ENCODE measurements at places on chromosomes 1 and 21.

- no peak for DNase-seq
Observed at GRCh38 chr1:57550092-57550491, 126.2 kb upstream of the DAB1 start.

GRCh38 chr1:1615256-1616044 lies at the start of gene MIB2:
MIB2 (plus strand) TSS chr1:1615500; CDS start chr1:1623453, 7,953 bp downstream.
- DNase-seq: peak; percentile 96

GRCh38 chr21:36155603-36156338 lies 853 bp upstream of the DOP1B start:
- no peak for DNase-seq

DNA sequence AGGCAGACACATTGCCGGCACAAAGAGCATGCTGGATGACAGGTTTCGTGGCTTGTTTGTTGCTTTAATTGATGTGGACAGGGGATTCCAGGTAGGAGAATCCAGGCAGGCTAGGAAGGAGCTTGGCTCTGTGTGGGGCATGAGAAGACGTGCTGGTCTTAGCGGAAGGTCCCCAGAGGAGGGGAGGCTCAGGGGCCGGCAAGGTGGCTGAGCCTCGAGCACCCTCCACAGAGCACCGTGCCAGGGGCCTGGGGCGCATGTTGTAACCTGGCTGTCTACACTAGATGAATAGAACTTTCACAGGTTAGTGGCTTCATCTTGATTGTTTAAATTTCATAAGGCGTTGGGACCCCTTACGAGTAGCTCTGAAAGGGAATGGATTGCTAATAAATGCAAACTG lies 223.1 kb downstream of the CAMTA1 start:
- no peak for DNase-seq

GRCh38 chr1:29966526-29967045 lies 730.3 kb downstream of the PTPRU start:
- no peak for DNase-seq

- no peak for DNase-seq
Observed at GRCh38 chr21:32001390-32001789, 128.6 kb downstream of the HUNK start.

DNA sequence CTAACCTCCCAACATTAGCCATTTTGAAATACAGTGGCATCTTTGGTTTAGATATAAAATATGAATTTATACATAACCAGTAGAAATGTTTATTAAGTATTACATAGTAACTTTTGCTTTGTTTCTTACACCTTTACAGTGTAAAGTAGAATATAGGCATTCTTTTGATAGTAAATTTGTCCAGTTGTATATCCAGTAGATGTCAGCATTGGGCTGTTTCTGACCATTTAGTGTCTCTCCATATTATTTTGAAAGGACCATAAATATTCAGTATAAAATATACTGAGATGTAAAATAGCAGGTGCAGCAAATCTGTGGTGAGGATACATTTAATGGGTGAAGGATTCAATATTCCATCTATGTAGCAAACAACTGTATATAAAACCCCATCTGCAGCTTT lies 115.8 kb upstream of the ZRANB2 start:
- DNase-seq: no peak

- DNase-seq: no peak
Observed at GRCh38 chr1:5637171-5637570, 355.1 kb downstream of the NPHP4 start.

DNA sequence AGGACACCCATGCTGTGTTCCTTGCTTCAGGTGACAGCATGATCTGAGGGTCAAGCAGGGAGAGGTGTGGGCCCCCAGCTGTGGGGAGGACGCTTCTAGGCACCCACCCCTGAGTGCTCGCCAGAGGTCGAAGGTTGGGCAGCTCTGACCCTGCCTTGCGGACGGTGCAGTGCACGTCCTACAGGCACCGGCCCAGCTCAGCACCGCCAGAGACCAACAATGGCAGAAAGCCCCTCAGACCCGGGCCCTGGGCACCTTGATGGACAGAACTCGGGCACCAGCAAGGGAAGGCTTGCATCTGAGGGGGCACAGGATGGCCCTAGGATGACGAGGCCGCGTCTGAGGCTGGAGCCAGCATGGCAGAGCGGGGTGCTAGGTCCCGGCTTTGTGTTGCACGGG lies 24.7 kb downstream of the NADK start:
- no peak for DNase-seq

- DNase-seq: no peak
Observed at GRCh38 chr1:41486371-41487125, 2.1 kb upstream of the EDN2 start.

GRCh38 chr1:65813956-65814355 lies 21.3 kb downstream of the PDE4B start:
- DNase-seq: no peak

DNA sequence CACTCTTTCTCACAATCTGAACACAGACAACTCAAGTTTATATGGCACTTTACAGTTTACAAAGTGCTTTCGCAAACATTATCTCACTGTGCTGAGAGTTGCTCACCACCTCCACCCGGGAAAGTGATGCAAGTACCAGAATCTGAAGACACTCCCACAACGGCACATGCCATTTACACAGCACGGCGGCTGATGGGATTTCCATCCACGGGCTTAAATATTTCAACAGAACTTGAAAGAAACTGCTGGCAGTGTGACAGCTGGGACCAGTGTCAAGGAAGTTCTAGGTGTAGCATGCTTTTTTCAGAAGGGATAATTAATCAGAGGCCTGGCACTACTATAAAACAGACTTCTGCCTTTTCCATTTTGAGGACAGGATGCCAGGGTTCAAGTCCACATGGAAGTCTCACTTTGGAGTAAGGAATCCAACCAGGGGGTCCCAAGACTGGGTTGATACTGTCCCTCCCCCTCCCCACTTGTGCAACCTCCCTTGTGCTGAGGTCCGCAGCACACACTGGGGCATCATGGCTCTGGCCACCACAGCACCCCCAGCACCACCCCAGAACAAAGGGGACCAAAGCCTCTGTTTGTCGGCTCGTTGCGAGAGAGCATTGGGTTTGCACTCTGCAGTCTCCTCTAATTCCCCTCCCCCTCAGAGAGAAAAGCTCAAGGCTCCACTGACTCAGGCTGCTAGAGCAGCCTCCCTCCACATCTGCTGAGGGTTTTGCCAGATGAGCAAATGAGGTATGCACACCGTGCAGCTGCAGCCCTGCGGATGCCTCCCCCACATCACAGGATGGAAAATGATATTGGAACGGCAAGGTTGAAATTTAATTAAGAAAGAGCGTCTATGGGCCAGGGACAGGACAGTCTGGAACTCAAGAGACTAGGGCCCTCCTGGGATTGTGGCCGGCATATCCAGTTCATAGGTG lies 154.9 kb downstream of the TGFBR3 start:
- no peak for DNase-seq

- DNase-seq: no peak
Observed at GRCh38 chr1:41765152-41765551, 153.6 kb downstream of the HIVEP3 start.

DNA sequence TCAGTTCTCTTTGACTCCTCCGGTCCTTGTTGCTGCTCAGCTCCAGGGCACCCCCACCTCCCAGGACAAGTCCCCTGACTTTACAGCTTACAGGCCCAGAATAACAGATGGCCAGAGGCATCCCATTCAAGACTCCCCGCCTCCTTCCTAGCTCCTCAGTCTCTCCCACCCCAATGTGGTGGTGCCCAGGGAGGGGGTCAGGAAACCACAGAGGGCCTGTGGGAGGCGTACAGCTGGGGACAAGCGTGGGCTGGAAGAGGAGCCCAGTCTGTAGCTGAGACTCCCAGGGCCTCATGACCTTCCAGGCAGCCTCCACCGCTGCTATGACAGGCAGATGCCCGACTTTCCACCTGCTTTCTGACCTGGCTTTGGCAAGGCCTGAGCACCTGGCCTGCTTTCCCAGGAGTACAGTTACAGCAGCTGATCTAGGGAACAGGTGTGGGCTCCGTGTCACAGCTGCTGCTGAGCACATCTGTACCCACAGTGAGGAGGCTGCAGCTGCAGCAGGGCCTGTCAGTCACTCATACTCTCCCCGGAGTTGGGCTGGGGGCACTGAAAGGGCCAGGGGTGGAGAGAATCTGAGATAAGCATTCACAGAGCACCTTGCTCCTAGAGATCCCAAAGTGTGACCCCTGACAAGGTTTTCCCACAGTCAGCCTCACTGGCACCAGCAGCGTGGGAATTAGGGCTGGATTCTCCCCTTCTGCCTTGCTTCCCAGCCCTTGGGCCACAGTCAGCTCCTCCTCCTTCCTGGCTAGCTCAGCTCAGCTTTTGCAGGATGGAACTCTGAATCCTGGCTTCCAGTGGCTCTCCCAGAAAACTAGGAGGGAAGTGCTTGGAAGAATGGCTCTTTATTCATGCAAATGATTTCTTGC lies 7.1 kb upstream of the NAV1 start:
- DNase-seq: no peak

- no peak for DNase-seq
Observed at GRCh38 chr21:44738621-44739020, 27.2 kb upstream of the TSPEAR start.

GRCh38 chr21:41831453-41831831 lies 47.7 kb downstream of the PRDM15 start:
- no peak for DNase-seq

DNA sequence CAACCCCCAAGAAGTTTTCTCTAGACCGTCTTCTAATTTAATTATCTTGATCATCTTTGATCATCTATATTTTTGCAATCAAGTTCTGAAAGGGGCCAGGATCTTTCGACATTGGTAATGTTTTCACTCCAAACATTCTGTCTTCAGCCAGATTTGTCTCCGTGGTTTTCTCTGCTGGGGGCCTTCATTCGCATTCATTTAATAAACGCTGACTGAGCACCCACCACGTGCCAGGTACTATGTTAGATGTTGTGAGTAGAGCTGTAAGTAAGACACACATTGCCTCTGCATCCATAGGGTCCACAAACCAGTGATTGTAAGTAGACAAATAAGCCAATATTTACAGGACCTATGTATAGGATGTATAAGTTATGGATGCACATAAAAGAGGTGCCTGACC lies 134.5 kb upstream of the MROH9 start:
- no peak for DNase-seq

DNA sequence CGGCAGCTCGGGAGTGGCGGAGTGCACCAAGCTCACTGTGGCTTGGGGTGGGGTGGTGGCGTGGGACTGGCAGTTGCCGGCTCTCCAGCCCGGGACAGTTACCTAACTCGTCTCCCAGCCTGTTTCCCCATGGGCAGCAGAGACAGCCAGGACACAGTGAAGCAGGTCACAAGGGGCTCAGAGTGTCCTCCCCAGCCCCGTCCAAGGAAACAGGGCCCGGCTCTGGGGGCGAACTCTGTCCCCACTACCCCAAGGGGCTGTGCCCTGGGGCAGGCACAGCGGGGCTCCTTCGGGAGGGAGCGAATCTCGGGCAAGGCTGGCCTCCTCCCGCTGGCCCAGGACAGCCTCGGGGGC lies 759 bp downstream of the GPR157 start:
- DNase-seq: no peak

GRCh38 chr1:229694053-229694693 lies 68.1 kb downstream of the URB2 start:
- DNase-seq: no peak

- no peak for DNase-seq
Observed at GRCh38 chr1:241776911-241777310, 71.1 kb upstream of the EXO1 start.

DNA sequence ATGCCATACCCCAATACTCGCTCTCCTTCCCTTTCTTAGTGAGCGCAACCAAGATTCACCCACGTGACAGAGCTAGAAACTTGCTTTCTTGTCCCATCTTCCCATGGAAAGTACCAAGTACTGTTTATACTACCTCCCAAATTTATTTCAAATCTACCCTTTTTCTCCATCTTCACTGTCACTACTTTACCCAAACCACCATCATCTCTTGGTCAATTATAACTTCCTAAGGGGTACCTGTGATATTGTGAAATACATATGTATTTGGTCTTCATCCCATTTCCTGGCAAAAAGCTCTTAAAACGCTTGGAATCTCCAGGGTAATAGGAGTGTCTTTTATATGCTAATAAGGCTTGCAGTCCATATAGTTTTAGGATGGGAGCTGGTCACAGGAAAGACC lies 8.2 kb downstream of the DRAM2 start:
- no peak for DNase-seq

GRCh38 chr21:39111931-39112550 lies 71.2 kb downstream of the PSMG1 start:
- no peak for DNase-seq

DNA sequence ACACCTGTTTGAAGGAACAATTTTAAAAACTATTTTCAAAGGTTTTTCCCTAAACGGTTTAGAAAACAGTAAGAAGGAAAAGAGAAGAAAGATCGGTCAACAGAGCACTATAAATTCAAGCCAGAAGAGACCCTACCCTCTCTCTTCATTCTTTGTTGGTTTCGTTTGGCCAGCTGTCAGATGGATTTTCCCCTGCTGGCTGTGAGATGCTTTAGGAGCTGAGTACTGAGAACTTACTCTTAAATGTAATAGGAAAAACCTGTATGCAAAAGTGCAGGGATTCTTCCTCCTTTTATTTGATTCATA lies 1.3 kb upstream of the TXNIP start:
- no peak for DNase-seq
